ENCODE measurements at places on chromosomes 5 and 9.

DNA sequence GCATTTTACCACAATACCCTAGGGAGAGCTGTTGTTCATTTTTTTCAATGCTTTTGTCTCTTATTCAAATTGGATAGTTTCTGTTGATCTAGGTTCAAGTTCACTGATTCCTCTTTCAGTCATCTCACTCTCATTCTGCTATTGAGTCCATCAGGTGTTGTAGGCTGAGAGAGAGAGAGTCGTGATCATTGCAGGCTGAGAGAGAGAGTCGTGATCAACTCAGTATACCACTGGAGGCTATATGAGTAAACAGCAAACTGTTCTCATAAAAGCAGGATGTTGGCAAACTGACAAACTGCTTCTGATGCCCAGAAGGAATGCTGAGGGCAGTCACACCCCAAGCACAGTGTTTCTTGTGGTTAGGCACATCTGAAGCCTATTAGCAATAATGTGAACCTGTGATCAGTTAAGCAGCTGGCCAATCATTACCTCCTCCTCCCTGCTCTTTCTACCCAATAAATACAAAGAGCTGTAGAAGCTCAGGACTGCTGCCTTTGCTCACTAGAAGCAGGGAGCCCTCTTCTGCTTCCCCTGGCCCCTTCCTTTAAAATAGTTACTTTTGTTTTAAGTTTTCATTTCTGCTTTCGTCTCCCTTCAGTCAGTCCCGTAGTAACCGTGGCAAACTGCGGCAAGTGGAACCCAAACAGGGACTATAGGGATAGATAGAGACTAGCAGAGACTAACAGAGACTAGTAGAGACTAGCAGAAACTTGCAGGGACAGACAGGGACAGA, 476.1 kb upstream of the ACO1 start:
- DNase-seq = no peak

DNA sequence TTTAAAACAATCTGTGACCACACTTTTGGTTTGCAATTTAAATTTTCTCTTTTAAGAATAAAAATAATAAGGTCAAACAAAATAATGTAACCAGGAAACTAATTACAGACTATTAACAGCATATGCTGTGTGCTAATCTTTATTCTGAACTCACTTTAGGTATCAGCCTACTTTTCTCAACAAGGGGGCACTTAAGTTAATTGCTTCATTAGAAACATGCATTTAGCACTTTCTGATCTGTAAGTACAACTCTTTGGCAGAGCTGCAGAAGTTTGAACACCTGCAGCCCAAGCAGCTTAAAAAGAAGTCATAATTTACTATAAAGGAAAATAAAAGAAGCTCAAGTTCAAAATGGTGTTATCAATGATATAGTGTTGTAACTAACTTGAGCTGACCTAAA, 21.7 kb downstream of the XRCC4 start:
- DNase-seq = no peak

DNA sequence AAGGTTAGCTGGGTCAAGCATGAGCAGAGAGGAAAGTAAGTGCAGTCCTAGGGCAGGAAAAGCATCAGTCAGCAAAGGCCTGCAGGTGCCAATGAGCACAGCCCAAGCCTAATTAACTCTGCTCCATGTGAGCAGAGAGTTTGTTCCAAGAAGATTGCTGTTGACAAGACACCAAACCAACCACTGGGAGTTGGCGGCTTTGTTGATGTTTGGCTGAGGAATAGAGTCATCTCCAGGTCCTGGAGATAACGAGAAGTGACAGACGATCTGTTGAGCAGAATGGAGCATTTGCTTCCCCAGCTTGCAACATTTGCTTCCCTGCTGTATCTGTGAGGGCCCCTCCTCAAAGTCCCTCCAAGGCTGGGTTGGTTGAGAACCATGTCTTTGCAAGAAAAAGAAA, 68.2 kb downstream of the FAM114A2 start:
- DNase-seq = no peak

- no peak for DNase-seq
Observed at GRCh38 chr9:14308853-14309145, 5.1 kb downstream of the NFIB start.

- DNase-seq = no peak
Observed at GRCh38 chr5:141608557-141608956, 10.2 kb downstream of the DIAPH1 start.

DNA sequence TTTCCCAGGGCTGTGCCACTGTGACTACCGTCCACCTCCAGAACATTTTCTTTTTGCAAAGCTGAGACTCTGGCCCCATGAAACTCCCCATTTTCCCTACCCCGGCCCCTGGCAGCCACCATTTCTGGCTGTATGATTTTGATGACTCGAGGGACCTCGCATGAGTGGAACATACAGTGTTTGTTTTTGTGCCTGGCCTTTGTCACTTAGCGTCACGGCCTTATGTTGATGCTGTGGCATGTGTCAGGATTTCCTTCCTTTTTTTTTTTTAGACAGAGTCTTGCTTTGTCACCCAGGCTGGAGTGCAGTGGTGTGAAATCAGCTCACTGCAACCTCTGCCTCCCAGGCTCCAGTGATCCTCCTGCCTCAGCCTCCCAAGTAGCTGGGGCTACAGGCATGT, 42.7 kb downstream of the ASS1 start:
- DNase-seq = no peak

- DNase-seq = no peak
Observed at GRCh38 chr5:95029569-95030366, 255.1 kb downstream of the MCTP1 start.

DNA sequence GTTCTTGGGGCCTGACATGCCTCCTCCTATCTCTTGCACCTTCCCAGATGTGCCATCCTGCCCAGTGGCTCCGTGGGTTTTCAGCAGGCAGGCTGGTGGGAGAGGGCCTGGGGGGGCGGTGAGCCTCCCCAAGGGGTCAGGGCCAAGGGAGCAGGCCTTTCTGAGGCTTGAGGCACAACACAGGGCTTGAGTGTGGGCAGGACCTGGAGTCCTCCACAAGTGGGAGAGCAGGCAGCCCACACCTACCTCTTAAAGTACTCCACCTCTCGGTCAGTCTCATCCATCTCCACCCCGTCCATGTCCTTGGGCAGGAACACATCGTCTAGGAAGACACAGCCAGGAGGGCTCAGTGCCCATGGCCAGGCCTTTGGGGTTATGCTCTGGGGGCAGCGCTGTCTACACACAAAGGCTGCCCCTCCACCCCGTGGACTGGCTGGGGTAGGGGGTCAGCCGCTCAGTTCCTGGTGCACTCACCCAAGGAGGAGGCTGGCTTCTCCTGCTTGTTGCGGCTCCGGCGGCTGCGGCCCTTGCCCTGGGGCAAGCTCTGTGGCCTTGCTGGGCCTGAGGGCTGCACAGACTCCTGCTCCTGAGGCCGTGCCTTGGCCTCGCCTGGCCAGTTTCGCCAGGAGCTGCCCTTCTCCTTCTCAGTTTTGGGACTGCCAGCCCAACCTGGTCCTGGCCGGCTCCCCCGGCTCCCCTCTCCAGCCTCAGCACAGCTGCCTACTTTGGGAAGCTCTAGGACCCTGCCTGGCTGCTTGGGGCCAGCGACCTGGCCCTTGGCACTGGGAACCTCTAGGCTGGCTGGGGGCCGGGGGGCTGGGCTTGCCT, 7.2 kb upstream of the DDX41 start:
- DNase-seq = no peak

GRCh38 chr5:121702682-121703081, 149.0 kb upstream of the FTMT start:
- DNase-seq = no peak

GRCh38 chr5:123471385-123471784, 40.6 kb upstream of the CSNK1G3 start:
- DNase-seq = no peak

DNA sequence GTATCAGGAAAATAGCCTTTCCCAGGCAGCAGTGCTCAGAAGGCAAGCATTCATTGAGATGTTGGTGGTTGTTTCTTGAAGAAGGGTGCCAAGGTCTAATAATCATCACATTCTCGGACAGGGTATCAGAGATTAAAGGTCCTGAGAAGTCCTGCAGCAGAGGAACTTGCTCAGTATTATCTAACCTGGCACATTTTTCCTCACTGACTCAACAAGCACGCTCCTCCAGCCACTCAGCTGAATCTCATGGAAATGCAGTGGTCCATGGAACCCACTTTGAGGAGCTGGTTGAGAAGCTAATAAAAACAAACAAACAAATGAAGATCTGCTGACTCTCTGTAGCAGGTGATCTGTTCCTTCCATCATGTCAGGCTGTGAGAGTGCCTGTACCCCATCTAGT, 35.3 kb upstream of the ICE1 start:
- no peak for DNase-seq

DNA sequence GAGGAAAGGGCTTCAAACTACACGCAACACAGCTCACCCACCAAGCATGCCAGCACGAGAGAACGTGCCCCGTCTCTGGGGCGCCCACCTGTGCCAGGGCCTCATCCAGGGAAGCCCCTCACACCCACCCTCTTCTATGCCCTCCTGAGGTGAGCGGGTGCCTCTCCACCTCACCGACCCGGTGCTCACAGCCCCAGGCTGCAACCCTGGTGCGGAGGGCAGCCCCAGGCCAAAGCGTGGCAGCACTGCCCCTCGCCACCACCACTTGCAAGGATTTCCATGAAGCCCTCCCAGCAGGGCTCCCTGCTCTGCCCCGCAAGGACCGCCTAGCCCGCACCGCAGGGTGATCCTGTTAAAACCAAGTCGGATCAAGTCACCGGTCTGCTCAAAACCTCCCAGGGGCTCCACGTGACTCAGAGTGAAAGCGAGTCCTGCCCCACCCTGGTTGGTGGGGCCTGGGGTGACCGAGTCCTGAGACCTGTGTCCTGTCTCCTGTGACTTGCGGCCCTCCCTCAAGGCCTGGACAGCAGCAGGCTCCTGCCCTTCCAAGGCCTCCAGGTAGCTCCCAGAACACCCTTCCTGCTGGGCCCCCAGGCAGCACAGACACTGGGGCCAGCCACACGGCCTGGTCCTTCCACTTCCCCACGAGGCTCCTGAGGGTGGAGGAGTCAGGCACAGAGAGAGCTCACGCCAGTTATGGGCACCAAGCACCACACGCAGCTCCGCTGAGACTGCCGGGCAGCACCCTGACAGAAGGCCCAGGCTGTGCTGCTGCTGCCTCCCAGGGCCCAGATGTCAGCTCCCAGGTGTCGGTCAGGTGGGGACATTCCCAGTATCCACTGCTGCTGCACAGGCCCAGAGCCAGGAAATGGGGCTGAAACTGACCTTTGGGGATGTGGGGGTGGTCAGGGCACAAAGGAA, 12.7 kb downstream of the BRD3 start:
- no peak for DNase-seq

GRCh38 chr5:136001466-136001981, 27.3 kb upstream of the TGFBI start:
- no peak for DNase-seq

DNA sequence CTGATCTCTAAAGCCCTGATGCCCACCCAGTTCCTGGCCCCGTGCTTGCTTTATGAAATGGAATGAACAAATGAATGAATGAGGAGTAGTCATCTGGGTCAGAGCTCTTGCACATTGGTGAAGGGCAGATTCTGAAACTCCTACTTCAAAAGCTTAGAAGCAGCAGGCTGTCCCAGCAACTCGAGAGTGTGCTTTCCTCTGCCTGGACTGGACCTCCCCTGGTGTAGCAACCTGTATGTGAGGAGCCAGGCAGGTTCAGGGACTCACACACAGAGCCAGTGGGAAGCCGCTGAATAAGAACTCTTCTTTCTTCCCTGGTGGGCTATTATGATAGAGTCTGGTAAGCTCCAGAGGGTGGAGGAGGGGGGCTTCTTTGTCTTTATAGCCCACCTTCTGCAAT, 396.4 kb downstream of the CDK5RAP2 start:
- no peak for DNase-seq

DNA sequence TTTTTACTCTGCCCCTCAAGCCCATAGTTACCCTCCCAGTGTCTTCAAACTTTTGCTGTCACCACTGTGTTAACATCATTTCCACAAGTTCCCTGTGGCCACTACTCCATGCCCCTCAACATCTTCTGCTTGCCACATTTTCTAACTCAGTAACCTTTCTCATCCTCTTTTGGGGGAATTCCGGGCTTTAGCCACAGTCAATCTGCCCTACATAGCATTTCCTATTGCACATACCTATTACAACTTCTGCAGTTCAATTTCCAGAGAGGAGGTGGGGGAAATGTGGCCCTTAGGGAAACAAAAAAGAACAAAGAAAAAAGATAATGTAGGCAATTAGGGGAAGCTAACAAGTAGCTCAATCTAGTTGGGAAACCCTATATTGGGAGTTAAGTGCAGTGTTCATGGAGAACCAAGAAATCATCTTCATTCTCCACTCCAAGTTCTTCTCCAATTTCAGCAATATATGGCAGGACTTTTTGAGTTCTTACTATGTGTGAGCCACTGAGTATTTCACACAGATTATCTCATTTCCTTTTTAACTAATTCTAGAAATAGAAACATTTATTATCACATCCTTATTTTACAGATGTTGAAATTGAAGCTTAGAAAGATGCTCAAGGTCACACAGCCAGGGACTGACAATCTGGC, 40.2 kb upstream of the LPAR1 start:
- DNase-seq = peak; percentile 14

DNA sequence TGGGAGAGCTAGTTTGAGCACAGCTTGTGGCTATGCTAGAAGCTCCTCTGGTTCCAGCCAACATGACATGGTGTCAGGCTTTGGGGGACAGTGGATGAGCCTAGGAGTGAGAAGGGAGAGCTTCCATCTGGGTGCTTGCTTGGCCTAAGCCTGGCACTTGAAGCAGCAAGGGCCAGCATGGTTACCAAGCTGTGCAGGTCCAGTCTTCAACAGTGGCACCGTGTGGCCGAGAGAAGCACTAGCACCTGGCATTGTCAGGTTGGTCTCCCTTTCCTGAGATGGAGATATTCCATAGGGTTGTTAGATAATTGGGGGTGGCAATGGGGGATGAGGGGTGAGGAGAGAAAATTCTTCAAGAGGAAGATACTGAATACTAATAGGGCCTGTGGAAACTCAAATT, 261.9 kb downstream of the PBX3 start:
- DNase-seq = no peak
